ENCODE measurements at places on chromosomes 1 and 21.

DNA sequence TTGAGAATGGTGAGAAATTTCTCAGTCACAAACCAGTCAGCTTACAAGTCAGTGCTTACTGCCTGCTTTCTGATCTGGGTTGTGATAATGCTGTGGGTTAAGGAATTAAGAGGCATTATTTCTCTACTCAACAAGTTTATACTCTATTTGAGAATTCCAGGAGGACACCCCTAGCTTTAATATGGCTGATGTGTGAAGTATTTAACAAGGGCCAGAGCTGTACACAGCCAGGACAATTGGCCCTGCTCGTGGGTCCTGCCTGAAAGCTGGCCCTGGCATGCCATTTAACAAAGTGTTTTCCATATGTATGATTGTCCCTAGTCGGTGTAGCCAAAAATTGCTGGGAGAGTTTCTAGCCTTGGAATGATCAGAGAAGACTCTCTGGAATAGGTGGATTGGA lies 43.2 kb downstream of the HHAT start:
- no peak for DNase-seq

GRCh38 chr21:46385846-46386733 lies 62.1 kb downstream of the PCNT start:
- DNase-seq, result no peak

DNA sequence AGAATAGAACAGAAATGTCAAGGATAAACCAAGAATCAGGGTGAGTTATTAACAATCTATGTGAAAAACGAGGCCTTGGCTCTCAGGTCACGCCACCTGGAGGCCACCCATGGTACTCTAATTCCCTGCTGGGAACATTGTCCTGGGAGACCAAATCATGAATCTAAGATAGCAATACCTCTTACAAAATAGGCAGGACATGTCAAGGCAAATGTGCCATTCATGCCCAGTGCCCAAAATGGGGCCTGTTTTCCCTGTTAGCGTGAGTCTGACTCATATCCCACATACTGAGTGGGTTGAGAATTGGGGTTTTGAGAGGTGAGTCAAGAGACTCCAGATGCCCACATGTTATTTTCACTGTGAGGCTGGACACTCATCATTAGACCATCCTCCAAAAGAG lies 380.8 kb downstream of the HHIPL2 start:
- DNase-seq, result no peak

DNA sequence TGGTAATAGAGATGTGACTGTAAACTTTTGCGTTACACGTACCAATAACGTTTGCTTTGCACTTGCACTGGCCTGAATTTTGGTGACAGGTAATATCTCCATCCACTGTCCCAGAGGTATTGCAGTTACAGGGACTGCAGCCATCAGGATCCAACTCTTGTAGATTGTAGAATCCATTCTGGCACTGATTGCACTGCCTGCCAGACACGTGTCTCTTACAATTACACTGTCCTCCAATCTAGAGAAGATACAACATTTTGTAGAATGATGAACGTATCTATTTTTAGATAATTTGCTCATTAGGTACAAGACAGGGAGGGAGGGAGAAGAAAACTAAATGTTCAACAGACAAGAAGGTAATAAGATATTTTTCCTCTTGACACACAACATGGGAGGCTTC lies 172.4 kb downstream of the USH2A start:
- no peak for DNase-seq

DNA sequence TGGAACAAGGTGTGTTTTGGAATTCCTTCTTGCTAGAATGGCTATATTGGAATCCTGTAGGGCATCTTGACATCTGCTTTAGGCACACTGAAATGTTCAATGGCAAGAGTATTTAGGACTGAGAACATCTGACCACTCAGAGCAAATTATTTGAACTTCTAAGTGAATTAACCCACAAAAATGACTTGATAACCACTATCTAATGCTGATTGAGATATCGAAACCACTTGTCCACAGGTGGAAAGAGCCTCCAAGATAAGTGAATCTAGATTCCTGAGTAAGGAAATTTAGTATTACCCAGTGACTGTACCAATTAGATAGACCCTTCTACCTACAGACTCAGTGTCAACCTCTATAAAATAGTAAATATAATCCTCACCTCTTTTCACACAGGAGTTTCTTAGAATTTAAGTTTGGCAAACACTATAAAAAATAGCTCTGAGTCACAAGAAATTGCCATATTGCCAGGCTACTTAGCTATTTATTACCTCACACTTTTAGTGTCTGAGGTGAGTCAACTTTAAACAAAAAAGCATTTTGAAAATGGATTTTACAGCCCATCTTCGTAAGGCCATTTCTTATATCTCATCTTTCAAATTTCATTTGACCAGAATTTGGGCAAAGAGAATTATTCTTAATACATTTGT lies 421.8 kb downstream of the PTBP2 start:
- DNase-seq, result no peak

DNA sequence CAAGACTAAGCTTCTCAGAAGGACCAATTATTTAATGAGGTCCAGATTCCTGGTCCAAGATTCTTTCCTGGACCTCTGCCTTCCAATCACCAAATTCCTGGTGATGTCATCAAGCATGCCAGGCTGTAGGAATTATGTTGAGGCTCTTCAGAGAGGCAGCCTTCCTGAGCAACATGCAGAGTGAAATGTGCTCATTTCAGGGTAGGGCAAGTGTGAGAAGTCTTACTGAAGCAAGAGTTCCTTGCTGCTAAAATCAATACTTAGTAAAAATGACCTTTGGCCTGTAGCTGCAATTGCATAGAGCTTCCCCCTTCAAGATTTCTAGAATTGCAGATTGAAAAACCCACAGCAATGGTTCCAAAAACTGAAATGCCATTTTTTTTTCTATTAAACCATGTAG lies 31.7 kb upstream of the BCAR3 start:
- DNase-seq, result no peak

DNA sequence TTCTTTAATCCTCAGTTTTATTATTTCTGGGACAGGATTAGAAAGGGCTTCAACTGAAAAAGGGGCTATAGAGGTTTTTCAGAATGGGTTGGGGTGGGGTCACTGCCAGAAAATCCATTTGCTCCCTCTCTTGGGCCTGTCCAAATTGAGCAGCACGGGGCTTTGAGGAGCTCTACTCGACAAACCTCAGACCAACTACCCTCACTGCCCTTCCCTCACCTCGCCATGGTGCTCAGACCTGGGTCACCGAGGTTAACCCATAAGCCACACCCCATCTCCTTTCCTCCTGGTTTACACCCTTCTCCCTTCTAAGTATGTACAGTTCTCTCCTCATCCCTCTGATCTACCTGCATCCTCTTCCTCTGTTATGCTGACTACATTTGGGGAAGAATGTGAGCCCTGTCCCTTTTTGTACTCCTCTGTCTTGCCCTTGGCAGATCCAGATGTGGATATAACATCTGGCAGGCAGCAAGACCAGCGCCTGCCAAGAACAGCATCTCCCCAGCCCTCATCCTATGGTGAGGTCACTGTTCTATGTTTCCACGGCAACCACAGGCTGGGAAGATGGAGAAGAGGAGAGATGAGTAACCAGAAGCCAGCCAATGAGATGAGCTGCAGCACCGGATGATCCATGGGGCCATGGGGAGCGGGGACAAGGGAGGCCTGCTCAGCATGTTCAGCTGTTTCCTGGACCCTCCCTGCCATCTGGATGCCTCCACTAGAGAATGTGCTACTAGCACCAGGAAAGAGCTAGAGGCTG lies 3.7 kb upstream of the FABP3 start:
- DNase-seq, result no peak

Data from central memory CD4-positive, alpha-beta T cell (primary cell).